ENCODE measurements at places on chromosomes 13 and 19.

GRCh38 chr19:14563989-14564651 lies 7.7 kb downstream of the NDUFB7 start:
- DNase-seq: peak; percentile 55

GRCh38 chr19:18450931-18451836 lies 13.3 kb upstream of the ISYNA1 start:
- DNase-seq: peak; percentile 91

GRCh38 chr13:101627556-101627943 lies 175.1 kb downstream of the ITGBL1 start:
- no peak for DNase-seq

GRCh38 chr13:30022796-30023195 lies 172.4 kb upstream of the UBL3 start:
- DNase-seq: no peak

DNA sequence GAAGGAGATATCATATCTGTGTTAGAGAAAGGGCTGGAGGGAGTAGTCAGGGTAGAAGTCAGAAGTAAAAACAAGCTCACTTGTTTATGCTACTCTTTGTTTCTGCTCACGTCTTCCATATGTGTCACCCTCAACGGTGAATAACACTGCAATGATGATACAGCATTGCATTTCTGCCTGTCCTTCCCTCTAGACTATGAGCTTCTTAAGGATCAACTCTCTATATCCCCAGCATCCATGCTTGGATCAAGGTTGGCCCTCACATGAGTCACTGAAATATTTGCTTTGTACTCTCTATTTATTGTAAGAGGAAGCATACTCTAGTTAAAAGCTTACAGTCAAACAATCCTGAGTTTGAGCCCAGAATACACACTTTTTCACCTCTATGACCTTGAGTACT lies 406.0 kb downstream of the RFC3 start:
- DNase-seq: no peak

- peak; percentile 70 for DNase-seq
Measured at GRCh38 chr19:1252221-1252820, 3.9 kb downstream of the MIDN start.

DNA sequence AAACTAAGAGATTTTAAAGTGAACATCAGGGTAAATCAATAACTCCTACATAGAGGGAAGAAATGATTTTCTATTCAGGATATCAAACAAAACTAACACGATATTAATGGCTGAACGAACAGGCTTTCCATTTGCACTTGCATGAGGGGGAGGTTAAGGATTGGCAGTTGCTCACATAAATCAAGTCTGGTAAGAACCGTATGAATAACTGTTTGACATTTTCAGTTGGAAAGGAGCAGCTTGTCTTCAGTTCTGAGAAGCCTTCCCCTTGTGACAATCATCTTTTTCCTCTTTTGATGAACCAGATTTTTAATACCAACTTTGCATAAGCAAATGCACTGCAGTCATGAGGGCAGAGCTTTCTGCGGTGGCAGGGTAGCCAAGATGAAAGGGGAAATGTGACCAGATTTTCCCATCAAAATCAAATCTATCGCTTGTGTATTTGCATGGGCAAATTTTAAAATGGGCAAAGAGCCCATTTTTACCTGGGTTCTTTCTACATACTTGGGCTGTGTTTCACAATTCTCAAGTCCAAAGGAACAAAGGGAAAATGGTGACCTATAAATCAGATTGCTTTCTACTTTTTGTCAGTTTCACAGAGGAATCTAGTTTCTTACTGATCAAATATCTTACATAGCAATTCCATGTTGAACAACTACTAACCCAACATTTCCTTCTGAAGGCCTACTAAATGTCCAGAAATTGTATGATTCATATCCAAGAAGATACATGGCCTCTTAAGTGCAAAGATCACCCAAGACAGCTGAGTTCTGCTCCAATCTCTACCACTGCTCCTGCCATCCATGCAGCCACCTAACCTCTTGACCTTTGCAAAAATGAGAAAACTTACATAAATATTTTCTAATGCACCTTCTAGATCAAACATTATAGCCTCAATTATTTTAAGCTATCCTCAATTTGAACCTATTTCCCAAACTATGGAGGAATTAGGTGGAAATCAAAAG lies 249.6 kb downstream of the OXGR1 start:
- no peak for DNase-seq

DNA sequence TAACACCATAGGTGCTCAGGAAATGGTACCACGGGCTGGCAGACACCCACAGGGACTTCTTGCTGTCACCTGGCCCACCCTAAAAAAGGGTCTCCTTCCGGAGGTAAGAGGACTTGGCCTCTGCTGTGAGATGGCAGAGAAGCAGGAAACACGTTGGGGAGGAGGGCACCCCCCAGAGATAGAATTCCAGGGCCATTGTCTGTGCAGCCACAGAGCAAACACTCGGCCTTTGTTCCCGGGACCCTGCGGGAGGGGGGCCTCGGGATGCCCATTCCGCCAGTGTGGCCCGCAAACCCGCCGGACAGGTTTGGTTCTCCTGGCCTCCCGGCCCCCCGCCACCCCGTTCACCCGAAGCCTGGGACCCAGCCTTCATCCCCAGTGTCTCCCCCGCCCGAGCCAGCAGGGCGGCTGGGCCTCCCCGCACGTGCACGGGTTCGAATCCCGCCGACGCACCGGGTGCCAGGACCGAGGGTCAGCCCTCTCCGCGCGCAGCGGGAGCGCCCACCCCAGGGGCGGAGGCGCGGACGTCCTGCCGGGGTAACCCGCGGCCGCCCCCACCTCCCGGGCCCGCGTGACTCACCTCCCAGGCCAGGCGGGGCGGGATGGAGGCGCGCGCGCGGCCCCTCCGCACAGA lies 714 bp downstream of the PLPP2 start:
- no peak for DNase-seq

DNA sequence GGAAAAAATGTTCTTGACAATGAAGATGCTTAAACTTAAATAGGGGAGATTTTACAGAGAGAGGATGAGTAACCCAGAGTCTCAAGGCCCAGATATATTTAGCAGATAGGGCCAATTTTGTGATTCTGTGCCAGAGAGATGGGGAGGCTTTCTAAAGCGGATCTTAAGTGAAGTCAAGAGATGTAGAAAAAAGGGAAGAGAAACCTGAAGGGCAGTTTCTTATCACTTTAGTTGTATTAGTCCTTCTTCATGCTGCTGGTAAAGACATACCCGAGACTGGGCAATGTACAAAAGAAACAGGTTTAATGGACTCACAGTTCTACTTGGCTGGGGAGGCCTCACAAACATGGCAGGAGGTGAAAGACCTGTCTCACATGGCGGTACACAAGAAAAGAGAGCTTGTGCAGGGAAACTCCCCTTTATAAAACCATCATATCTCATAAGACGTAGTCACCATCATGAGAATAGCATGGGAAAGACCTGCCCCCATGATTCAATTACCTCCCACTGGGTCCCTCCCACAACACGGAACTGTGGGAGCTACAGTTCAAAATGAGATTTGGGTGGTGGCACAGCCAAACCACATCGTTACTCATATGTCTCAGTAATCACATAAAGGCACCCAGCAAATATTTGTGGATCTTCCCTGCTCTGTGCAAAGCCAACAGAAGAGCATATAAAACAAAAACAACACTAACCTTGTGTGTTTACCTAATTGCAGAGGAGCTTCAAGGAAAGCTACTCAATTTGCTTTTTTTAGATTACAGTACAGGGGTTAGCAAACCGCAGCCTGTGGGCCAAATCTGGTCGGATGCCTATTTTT lies 102.6 kb upstream of the MYCBP2 start:
- DNase-seq: peak; percentile 38

DNA sequence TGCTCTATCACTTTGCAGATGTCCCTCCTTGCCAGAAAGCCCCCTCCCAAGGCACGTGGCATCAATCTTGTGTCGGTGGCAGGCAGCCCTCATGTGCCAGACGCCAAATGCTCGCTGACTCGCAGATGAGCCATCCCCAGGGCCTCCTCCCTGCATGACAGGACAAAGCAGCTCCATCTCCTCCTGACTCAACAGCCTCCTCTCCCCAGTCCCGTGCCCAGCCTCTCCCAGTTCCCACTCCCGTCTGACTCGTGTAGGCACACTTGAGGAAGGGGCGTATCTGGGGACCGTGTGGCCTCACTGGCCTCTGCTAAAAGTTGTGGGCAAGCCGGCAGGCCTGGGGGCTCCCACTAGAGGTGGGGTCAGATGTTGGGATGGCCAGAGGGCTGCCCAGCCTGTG lies 133.6 kb downstream of the STK24 start:
- DNase-seq: no peak

- no peak for DNase-seq
Measured at GRCh38 chr13:80139196-80139595, 201.7 kb downstream of the SPRY2 start.

DNA sequence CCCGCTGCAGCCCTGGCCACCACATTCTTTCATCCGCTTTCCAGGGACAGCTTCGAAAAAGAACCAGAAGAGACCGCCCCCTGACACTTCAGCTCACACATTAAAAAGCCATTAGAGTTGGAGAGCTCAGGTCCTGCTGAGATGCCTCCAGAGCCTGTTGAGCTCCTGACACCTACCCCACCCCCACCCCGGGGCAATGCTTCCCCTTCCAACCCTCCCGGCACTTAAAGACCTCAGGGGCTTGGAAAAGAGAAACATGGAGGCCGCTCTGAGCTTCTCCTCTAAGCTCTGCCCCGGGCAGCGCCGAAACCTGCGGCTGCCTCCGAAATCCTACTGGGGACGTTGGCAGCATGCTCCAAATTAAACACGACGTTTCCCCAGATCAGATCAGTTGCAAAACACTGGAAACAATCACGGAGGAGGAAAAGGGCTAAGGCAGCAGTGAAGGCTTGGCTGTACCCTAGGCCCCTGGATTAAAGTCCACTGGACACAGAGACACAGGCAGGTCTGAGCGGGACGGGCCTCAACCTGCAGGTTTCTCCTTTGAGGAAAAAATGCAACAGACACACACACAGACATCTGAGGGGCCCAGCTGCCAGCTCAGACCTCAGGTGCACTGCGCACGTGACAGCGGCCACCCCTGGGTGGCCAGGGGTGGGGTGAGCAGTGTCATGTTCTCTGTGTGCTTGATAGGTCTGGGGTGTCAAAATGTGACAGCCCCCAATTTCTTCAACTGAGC lies 9.6 kb downstream of the SH3GL1 start:
- DNase-seq: no peak

DNA sequence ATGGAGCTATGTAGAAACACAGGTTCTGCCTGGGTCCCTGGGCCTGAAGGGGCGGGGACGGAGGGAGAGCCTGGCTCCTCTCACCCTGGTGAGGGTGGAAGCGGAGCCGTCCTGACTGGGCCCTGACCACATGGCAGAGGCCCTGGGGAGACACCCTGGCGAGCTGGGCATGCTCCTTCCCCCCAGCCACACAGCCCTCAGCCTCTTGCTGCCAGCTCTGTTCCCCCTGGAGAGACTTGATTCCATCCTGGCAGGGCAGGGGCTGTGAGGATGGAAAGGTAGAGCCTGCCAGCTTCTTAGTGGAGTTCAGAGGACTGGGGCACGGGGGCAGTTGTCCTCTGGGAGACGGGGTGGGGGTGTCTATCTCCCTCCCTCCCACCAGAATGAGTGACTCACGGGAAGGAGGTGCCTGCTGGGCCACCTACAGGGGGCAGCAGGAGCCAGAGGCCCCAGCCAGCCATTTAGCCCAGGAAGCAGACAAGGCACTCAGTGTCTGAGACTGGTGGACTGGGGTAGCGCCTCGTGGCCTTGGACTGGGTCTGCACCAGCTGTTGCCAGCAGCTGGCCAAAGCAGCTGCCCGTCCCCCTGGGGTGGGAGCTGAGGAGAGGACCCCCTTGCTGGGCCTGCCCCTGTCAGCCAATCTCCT lies 22.8 kb upstream of the RNF17 start:
- DNase-seq: no peak

DNA sequence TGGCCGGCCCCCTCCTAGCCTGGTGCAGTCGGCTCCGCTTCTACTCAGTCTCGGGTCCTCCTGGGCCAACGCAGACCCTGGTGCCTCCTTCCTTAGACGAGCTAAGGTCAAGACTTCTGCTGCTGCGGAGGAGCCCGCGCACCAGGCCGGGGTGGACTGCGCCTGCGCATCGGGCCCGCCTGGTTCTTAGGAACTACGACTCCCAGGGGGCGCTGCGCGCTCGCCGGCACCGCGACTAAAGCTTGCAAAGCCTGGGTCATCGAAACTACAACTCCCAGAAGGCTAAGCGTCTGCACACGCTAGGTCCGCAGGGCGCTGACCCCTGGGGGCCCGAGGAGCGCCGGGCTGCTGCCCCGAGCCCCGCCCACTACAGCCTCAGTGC lies at the start of gene ZNF835:
ZNF835 (minus strand) TSS at position 145 of the 382 bp plus-strand sequence. CDS start 6,559 bp downstream, outside the sequence.
- peak; percentile 49 for DNase-seq

DNA sequence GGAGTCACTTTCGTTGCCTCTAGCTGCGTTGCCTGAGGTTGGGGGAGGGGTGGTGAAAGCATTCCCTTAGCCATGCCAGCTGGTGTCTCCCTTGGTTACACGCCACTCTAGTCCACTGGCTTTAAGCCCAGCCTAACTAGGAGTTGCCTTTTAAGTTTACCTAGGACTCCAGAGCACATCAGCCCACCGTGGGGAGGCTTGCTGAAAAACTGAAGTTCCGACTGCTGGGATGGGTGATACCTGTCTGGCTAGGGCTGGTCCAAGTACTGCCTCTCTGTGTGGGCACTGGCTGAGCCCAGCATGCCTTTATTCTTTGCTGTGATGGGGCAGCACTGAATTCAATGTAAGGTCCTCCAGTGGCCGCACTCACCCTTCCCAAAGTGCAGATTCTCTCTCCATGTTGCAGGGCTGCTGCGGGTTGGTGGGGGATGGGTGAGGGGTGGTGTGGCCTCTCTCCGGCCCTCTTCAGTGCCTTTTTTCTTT lies 11.8 kb upstream of the CEACAM1 start:
- DNase-seq: no peak

GRCh38 chr19:11296264-11296663 lies 304 bp downstream of the TSPAN16 start:
- DNase-seq: no peak

DNA sequence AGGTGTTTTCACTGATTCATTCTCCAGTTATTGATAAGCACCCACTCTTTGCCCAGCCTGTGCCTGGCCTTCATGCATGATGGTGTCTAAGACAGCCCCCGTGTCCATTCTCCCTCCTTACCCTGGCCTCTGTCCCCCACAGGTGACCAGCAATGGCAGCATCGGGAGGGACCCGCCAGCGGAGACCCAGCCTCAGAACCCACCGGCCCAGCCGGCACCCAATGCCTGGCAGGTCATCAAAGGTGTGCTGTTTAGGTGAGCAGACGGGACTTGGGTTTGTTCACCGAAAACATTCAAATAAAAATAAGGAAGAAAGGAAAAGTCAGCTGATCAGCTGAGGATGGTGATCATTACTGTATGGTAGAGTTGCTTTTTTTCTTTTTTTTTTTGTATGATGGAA lies 6.6 kb downstream of the CLPTM1 start:
- no peak for DNase-seq

- no peak for DNase-seq
Measured at GRCh38 chr19:24140099-24140498, 53.1 kb downstream of the ZNF254 start.

DNA sequence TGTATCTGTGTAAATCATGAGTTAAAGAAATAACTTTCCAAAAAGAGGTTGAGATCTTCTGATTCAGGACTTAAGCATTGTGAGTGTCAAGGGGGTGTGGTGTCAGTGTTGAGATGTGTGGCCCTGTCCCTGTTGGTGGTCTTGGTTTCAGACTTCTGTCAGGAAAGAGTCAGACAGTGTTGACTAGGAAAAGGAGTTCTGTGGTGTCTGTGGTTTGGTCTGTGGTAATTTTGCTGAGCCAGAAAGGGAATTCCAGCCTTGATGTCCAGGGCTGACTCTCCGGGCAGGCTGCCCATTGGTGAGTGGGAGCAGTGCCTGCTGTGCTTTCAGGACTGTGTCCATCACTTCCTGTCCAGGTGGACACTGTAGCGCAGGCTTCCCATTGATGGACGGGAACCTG lies 39.8 kb upstream of the IGFL4 start:
- no peak for DNase-seq

GRCh38 chr13:113183450-113184129 lies 24.9 kb downstream of the PCID2 start:
- no peak for DNase-seq

GRCh38 chr13:80211566-80211965 lies 129.4 kb downstream of the SPRY2 start:
- no peak for DNase-seq

Measured in GM13977 (cell line).